NCI-H1694 treated with DMSO at 0.1 percent for 48 hours (cell line): ENCODE measurements at places on chromosomes 6 and 20.

DNA sequence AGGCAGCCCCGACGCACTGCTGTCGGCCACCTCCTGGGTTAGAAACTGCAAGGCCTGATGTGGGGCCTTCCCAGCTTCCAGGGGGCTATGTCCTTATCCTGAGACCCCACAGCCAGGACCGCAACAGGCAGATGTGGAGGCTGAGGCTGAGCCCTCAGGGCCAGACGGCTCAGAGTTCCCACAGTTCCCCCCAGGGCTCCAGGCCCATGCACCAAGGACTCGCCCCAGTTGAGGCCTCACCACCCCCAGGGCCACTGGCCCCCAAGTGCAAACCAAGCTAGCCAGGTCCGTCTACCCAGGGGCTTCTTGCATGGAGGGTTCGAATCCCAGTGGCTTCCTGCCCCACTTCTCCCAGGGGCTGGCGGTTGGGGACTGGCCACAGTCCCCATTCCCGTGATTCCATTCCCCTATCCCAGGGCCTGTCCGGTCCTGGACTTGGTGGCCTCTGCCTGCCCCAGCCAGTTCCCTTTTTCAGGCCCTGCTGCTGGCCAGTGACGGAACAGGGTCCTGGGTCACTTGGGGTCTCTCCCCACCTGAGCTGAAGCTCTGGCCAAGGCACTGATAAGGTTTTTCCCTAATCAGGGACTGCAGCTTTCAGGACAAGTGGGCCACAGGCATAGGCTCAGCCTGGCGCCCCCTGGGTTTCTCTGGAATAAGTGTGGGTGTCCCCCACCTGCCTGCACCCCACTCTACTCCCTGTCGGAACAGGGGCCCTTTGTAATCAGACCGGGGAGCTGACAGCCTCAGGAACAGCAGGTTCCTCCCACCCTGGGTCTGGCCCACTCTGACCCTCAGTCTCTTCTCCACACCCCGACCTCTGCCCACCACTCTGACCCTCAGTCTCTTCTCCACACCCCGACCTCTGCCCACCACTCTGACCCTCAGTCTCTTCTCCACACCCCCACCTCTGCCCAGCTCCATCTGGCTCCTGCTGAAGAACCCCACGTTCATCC, 22.0 kb downstream of the SLCO4A1 start:
- DNase-seq: no peak

GRCh38 chr20:62142252-62143080, 728 bp downstream of the PSMA7 start:
- DNase-seq: no peak

- DNase-seq: no peak
These were observed 12.2 kb upstream of the STK35 start for GRCh38 chr20:2089447-2089846.

DNA sequence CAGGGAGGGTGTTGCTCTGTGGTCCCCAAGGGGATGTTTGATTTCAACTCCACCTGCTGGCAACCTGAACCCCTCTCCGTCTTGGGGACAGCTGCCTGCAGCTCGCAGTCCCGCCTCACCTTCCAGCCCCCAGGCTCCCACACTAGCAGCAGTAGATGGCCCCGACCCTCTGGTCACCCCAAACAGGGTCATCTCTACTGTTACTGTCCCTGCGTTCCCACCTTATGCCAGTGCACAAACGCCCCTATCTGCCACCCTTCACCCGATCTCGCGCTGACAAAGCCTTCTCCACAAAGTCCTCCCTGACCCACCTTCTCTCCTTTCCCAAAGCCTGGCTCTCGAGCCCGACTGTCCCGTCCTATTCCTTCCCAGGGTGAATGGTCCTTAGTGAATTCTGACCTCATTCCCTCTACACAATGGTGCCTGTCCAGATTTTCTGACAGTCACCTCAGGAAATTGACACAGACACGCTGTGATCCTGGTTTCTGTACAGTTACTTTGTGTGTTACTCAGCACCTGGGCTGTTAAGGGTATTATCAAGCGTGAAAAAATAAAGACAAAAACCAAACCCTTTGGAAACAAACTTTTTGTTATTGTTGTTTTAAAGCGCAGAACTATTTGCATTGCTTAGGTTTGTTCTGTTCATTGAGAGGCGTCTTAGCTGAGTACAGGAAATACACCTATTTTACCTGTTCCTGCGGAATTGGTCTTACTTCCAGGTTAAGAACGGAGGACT, 728 bp downstream of the FUT9 start:
- no peak for DNase-seq

DNA sequence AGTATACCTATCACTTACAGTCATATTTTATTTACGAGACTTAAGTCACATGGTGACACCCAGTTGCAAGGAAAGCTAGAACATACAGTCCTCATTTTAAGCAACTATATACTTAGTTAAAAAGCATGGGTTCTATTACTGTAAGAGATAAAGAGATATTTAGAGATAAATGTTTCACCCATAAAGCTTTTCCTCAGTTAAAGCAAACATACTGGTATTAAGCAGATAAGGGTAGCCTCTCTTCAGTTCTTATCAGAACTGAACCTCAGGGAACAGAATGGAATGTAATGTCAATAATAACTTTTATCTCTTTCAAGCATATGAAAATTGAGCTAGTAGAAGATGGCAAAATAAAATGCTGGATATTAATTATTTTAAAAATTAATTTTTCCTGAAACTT, 9.9 kb upstream of the ASCC3 start:
- no peak for DNase-seq

DNA sequence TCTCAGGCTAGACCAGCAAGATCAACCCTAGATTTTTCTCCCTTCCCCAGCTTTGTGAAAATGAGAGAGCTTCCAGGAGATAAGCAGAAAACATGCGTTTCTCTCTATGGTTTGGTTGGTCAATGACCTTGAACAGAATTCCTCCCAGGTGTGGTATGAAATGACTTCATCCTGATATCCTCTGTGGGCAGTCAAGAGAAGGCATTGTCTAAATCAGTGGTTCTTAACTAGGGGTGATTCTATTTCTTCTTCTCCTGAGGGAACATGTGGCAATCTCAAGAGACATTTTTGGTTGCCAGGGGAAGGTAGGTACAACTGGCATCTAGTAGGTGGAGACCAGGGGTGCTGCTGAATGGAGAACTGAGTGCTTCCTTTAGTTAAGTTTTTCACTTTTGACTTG, 12.4 kb downstream of the IFT52 start:
- DNase-seq: no peak

DNA sequence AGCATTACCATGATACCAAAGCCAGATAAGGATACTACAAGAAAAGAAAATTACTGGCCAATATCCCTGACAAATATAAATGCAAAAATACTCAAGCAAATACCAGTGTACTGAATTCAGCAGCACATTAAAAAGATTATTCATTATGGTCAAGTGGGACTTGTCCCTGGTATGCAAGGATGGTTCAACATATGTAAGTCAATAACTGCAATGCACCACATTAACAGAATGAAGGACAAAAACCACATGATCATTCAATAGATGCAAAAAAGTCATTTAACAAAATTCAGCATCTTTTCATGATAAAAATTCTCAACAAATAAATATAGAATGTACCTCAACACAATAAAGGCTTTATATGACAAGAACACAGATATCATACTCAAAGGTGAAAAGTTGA, 9.1 kb upstream of the DEFB125 start:
- DNase-seq: no peak

- no peak for DNase-seq
These were observed 3.4 kb upstream of the HEY2 start for GRCh38 chr6:125746019-125746414.

- no peak for DNase-seq
These were observed 60.2 kb downstream of the CHMP4B start for GRCh38 chr20:33871362-33871761.

DNA sequence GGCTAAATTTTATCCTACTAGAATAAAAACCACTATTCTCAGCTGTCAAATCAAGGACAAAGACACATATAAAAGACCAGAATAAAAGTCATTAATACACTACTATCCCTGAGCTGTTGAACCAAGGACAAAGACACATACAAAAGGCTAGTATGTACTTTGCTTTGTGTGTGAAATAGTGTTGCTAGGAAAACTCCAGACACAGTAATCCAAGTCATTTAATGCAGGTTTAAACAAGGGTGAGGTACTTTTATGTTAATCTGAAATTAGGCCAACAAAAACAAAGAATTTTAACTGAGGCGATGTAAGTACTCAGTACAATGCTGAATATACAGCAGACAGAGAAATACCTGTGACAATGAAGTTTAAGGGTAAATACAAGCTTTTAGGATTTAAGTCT, 18.9 kb downstream of the GCLC start:
- DNase-seq: no peak

GRCh38 chr6:68976260-68976659, 341.2 kb downstream of the ADGRB3 start:
- no peak for DNase-seq

DNA sequence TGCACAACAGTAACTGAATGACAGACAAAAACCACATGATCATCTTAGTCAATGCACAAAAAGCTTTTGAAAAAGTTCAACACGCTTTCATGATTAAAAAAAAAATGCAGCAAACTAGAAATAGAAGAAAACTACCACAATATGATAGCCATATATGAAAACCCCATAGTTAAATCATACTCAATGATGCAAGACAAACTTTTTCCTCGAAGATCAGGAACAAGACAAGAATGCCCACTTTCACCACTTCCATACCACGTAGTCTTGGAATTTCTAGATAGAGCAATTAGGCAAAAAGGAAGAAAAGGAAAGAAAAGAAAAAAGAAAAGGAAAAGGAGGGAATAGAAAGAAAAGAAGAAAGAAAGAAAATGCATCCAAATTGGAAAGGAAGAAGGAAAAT, 44.6 kb upstream of the SLC23A2 start:
- no peak for DNase-seq

DNA sequence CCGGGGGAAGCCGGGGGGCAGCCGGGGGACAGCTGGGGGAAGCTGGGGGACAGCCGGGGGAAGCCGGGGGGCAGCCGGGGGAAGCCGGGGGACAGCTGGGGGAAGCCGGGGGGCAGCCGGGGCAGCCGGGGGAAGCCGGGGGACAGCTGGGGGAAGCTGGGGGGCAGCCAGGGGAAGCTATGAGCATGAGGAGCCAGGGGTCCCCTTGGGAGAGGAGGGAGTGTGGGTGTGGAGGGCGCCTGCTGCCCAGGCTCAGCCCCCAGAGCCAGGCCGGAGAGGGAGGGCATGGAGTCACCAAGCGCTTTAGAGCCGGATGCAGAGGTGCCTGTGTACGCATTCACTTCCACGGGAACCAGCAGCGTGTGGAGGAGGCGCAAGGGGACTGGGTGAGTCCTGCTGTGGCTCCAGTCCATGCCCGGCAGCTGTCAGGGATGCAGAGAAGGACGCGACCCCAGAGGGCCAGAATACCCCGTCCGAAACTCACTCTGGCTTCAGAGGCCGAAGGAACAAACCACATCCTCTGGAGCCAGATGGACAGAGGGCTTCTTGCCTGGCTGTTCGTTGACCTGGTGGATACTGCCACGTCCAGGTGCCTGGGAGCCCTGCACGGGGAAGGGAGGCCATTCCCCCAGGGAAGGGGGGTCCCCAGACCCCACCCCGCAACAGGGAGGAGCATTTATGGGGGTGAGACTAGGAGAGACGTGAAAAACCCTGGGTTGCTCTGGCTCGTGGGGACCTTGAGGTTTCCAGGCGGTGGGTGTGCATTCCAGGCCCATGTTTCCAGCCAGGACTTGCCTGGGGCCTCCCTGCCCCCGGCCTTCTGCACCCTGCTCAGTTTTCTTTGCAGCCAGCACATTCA, 26.5 kb upstream of the DACT2 start:
- no peak for DNase-seq

- no peak for DNase-seq
These were observed 104.8 kb upstream of the EYA4 start for GRCh38 chr6:133136177-133136880.

DNA sequence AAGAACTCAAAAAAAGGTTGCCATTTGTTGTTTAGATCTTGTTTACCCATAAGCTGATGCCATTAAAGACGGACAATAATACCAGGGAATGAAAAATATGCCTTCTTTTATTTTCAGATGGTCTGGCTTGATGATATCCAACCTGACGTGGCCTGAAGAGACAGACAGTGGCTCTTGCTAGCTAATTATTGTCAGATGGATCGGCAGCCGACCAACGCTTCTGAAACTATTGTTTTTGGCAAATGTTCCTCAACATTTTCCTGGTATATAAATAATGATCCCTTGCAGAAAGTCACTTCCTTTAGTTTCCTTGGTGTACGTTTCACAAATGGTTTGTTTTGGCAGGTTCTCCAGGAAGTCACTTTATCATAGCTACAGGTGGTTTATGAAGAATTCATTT, 290.9 kb upstream of the TSHZ2 start:
- DNase-seq: no peak

GRCh38 chr6:683742-684440, 9.0 kb downstream of the EXOC2 start:
- DNase-seq: peak; percentile 34

GRCh38 chr6:69827276-69827893, 30.6 kb upstream of the LMBRD1 start:
- DNase-seq: no peak

- DNase-seq: peak; percentile 87
These were observed 119.6 kb upstream of the DOK5 start for GRCh38 chr20:54355631-54356280.

DNA sequence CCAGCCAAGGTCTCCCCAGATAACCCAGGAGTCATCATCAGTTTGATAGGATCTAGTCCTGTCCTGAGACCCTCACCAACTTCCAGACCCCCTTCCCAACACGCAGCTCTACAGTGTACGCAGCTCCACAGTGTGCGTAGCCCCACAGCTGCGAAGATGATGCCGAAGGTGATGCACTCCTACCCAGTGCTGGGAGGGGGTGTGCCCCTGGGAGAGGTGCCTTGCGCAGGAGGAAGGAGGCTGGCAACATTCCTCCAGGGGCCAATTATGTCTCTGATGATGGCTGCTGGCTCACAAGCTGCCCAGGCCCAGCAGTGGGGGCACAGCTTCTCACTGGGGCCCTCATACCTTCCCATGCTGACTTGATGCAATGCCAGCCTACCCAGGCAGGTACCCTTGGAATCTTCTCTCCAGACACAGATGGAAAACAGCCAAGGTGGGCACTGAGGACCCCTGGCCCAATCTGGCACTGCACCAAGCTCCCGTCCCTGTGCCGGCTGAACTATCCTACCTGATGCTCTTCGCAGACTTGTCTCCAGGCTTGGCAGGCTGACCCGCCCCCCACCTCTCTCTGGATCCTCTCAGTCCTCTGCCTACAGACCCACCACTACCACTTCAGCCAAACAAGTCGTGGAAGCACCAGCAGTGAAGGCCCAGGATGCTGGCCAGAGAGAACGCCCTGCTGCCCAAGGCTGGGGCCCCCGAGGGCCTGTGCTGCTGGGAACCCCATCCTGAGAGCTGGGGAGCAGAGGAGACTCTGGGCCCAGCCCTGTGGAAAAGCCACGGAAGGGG, 1.4 kb downstream of the ZNF512B start:
- no peak for DNase-seq

GRCh38 chr6:37313723-37314486, 39.9 kb upstream of the RNF8 start:
- DNase-seq: no peak

- DNase-seq: no peak
These were observed 247.4 kb upstream of the RIN2 start for GRCh38 chr20:19510611-19511010.

GRCh38 chr6:156827382-156827781, 50.2 kb downstream of the ARID1B start:
- no peak for DNase-seq

GRCh38 chr6:5636210-5637030, 370.3 kb downstream of the NRN1 start:
- DNase-seq: no peak
